ENCODE measurements at places on chromosomes 13 and 19.

GRCh38 chr19:18097217-18097992 lies at the start of gene MAST3:
Gene MAST3 (plus strand): TSS chr19:18097778. CDS start chr19:18097793, 15 bp downstream.
- DNase-seq: peak; percentile 43

GRCh38 chr13:41941174-41941573 lies 19.7 kb downstream of the VWA8 start:
- no peak for DNase-seq

GRCh38 chr19:1512671-1513498 lies at the start of gene ADAMTSL5:
Gene ADAMTSL5 (minus strand): TSS chr19:1513019. CDS start chr19:1510943, 2,076 bp downstream.
- DNase-seq: peak; percentile 32

- DNase-seq: no peak
Measured at GRCh38 chr13:107209824-107210722, 642.1 kb upstream of the ARGLU1 start.

DNA sequence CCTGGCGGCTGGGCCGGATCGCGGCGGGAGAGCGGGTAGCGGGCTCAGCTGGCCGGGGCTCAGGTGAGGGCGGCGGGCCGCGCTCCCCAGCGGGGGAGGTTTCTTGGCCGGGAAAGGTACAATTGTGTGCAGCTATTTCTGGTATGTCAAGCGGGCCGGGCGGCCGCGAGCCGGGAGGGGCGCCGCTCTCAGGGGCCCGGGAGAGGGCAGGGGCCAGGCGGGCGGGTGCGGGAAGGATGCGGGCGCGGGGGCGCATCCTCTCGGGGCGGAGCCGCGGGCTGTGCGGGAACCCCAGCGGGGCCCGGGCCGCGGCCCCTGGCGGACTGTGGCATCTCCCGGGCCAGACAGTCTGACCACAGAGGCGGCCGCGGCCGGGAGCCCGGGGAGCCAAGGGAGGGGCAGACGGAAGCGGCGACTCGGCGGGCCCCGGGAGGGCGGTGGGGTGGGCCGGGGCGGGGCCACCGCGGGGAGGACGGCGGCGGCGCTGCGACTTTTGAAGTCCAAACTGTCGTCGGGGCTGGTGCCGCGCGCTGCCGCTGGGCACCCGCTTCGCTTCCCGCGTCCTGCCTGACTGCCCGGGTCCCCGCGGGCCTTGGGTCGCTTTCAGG lies at the start of gene LMO7:
Gene LMO7 (plus strand): TSS at position 503 of the 608 bp plus-strand sequence. CDS start 328 bp downstream, outside the sequence.
- no peak for DNase-seq

- DNase-seq: no peak
Measured at GRCh38 chr19:7522923-7523667, 671 bp downstream of the MCOLN1 start.

- no peak for DNase-seq
Measured at GRCh38 chr13:38814331-38814730, 127.5 kb downstream of the FREM2 start.

DNA sequence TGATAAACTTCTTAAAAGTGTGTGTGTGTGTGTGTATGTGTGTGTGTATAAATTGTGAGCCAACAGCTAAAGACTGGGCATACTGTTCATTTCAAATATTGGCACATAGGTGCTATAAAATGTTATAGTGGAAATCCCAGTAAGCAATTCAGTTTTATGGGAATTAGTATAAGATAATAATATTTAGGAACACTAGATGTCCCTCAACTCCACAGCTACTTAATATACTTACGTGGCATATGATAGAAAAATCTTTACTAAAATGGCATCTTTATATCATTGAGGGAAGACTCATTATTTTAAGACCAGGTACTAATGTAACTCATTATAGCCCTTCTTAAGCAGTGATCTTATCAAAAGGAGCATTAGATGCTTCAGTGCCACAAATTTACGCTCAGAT lies 266.2 kb downstream of the MAB21L1 start:
- no peak for DNase-seq

DNA sequence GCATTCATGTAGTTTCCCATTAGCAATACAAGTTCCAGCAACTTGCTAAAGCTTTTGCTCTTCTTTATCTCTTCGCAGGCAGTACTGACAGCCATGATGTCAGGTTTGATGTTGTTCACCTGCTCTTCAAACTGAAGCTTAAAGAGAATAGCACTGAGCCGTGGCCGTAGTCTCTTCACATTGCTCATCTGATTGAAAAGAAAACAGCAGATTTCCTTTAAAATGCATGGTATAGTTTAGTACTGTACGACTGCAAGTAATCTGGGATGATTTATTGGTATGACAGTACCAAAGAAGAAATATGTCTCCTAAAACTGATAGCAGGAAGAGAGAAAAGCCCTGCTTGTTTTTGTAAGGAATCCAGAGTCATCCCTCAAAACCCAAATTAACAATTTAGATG lies 284.4 kb downstream of the DIAPH3 start:
- DNase-seq: no peak

DNA sequence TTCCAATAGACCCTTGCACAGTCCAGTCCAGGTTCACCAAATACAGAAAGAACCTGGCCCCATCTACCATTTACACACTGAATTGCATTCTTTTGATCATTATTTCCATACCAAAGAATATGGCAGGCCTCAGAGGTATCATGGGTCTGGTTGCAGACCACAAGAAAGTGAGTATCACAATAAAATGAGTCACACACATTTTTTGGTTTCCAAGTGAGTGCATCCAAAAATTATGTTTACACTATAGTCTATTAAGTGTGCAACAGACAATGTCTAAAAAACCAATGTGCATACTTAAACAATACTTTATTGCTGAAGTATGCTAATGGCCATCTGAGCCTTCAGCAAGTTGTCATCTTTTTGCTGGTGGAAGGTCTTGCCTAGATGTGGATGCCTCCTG lies 105.3 kb downstream of the SPACA7 start:
- DNase-seq: no peak

DNA sequence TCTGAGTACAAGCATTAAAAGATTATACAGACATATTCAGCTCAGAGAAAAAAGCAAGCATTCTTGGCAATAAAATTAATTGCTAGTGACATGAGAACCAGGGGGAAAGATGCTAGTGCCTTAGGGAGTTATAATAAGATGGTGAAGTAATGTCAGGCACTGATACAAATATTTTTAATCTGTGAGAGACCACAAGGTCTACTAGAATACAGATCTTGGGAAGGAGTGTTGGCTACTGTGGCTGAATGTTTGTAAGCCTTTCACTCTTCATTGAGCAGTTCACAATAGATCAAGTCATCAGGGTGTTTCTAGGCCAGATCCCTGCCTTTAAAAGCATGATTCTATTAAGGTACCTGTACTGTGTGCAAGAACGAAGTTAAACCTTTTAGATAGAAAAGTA lies 16.4 kb downstream of the FREM2 start:
- DNase-seq: no peak

- no peak for DNase-seq
Measured at GRCh38 chr19:5563008-5563431, 4.7 kb downstream of the TINCR start.

DNA sequence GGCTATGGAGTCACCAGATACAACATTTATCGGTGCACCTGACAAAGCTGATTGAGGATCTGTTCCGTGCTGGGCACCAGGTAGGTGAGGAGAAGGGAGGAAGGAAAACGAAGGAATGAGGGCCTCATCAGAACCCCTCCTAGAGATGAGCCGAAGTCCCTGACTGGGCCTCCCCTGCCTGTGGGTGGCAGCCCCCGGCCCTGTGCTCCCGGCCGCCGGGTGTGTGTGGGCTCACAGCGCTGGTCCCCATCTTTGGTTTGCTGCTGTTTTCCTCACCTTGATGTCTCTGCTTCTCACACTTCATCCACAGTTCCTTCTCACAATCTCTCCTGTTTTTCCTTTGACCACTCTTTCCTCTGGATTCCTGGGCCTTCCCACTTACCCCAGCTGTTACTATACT lies 32.8 kb downstream of the TMED1 start:
- DNase-seq: no peak

DNA sequence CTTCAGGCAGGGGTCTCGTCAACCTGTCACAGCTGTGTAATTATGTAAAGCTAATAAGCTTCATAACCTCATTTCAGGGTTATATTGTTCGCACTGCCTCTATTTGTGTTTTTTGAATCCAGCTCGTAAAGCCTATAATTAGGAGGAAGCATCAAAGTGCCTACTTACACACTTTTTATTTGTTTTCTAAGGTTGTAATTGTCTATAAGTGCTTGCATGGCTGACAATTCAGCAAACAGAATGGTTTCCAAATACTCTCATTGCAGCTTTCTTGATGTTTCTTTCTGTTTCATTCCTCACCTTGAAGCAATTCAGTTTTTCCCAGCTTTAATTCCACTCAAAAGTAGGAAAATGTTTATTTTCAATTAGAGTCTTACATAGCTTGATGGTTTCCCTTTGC lies 336.3 kb downstream of the HS6ST3 start:
- DNase-seq: no peak

GRCh38 chr13:79740991-79741390 lies 260.0 kb downstream of the NDFIP2 start:
- DNase-seq: no peak

DNA sequence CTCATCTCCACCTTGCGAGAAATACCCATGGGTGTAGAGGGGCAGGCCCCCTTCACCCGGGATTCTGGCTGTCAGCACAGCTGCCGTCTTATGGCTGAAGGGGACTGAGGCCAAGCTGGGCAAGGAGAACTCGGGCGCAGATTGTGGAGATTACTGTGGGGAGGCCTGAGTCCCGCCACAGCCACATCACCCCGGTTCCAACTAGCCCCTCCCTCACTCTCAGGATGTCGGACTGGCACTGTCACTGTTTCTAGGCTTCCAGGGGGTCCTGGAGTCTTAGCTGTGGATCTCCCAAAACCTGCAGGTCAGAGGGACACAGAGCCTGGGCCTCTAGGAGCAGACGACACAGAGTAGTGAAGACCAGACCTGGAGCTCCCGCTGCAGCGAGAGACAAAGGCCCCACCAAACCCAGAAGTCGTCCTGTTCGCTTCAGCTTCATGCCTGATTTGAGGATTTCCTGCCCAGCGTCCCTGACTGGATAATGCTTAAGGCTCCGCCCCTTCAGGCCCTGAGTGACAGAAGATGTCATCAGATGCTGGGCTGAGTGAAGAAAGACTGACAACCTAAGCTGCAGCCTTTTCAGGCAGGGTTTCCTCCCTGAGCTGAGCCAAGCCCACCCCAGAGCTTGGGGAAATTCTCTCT lies 55.8 kb downstream of the ZNF93 start:
- DNase-seq: no peak

DNA sequence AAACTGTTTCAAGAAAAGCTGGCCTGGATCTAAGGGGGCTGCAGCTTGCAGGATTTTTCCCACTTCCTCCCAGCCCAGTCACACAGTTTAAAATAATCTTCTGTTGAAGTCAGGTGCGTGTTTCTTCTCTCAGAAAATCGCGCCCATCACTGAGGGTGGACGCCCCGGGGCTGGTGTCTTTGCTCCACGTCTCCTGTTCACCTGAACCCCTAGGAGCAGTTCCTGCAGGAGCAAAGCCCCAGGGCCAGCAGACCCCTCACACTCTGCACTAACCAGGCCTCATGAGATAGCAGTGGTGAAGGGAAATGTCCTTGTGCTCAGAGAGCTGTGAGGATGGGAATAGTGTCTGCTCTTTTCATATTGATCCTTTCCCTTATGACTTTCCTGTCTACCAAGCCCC lies 920 bp upstream of the SIGLEC7 start:
- no peak for DNase-seq

DNA sequence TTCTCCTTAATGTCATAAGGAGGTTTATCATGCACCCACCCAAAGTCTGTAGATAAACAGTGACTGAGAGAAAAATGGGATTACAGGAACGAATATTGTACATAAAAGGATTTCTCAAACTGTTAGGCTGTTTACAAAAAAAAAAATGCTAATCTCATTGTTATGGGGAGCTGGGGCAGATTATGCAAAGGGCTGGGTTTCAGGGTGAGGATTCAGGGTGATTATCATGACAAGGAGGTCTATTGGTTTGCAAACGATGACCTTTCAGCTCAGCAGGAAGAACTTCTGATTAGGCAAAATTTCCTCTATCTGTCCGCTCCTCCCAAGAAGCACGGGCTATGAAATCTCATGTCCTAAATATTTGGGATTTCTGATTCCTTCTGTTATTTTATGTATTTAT lies 41.4 kb downstream of the NLRP12 start:
- DNase-seq: no peak

GRCh38 chr13:95603887-95604555 lies 40.5 kb downstream of the DZIP1 start:
- DNase-seq: no peak

GRCh38 chr13:48838193-48838973 lies 137.3 kb upstream of the FNDC3A start:
- no peak for DNase-seq

DNA sequence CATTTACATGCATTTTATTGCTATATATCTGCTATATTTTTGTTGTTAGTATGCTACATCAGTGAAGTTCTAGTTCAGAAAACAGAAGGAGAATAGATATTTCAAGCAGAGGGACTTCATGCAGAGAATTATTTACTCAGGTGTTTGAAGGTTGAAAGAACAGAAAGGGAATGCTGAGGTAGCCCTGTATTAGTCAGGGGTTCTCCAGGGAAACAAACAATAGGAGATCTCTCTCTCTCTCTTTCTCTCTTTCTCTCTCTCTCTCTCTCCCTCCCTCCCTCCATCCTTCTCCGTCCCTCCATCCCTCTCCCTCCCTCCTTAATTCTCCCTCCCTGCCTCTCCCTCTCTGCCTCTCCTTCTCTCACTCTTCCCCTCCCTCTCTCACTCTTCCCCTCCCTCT lies 114.3 kb upstream of the TDRD3 start:
- DNase-seq: no peak

DNA sequence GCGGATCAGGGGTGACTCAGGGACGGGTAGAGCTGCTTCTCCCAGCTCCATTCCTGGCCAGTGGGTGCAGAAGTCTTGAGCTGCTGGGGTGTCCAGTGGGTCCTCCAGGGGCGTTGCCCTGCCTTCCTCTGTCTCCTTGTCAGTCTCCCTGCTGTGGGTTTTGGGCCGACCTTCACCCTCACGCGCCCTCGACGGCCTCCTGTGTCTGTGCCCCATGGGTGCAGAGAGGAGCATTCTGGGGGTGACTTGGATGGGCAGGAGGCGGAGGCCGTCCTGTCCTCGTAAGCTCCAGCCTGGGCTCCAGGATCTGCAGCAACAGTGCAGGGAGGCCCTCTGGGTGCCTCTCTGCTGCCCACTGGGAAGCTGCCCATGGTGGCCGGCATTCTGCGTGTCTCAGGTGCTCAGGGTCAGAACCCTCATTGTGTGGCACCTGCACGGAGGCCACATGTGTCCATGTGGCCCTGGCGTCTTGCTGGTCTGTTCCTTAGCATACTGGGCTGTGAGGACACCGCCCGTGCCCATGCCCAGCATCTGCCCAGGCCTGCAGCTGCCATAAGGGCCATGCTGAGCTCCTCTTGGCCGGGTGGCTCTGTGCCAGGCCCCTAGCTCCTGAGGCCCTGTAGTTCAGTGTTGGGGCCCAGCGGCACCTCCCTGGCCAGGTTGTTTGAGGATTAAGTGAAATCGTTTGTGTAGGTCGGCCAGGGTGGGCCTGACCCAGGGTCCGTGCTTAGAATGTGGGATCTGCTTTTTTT lies 17.3 kb downstream of the DOT1L start:
- no peak for DNase-seq

- no peak for DNase-seq
Measured at GRCh38 chr19:19552798-19553197, 14.7 kb downstream of the CILP2 start.

GRCh38 chr19:50447750-50448149 lies 15.1 kb downstream of the MYBPC2 start:
- no peak for DNase-seq

Data from AG09319 (cell line).